G401 (cell line): ENCODE measurements at places on chromosomes 2 and 18. TPM values are rescaled to one million over a fixed set of nuclear protein-coding genes. Genes with fewer than 3 reads are reported as not detected.

- DNase-seq: no peak
Observed at GRCh38 chr2:216385478-216385877, 13.2 kb upstream of the MARCHF4 start.

The ZSWIM2 gene
- not detected in 2 replicates for total RNA-seq

DNA sequence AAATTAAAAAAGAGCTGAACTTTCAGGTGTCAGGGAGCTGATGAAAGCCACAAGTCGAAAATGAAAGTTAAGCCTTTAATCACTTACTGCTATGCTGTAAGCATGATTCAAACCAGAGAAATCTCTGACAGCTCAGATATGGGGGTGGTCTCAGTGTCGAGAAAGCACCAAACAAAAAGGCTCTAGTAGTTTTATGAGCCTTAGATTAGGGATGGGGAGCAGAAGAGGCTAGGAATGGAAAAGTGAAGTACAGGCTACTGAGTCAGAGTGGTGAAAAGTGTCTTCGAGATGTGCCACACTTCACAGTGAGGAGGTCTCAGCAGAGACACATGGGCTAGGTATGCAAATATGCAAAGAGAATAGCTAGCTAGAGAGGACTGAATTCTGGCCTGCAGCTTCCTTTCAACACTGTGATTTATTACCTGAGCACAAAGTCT, 482.2 kb downstream of the SPAG16 start:
- no peak for DNase-seq

DNA sequence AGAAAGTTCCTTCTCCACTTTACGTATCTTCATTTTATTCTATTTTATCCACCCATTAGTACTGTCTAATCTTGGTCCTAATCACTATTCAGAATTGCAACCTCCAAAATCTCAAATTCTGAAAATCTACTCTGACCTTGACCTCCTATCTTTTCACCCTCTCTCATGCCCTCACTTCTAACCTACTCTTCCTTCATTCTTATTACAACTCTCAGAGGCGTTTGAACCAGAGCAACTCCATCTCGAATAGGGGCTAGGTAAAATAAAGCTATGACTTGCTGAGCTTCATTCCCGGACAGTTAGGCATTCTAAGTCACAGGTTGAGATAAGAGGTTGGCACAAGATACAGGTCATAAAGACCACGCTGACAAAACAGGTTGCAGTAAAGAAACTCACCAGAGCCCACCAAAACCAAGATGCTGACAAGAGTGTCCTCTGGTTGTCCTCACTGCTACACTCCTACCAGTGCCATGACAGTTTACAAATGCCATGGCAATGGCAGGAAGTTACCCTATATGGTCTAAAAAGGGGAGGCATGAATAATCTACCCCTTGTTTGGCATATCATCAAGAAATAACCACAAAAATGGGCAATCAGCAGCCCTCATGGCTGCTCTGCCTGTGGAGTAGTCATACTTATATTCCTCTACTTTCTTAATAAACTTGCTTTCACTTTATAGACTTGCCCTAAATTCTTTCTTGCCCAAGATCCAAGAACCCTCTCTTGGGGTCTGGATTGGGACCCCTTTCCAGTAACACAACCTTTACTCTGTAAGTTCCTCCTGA, 11.4 kb downstream of the CCDC88A start:
- DNase-seq: no peak

GRCh38 chr2:24238158-24238557, 63.3 kb downstream of the FAM228A start:
- no peak for DNase-seq

DNA sequence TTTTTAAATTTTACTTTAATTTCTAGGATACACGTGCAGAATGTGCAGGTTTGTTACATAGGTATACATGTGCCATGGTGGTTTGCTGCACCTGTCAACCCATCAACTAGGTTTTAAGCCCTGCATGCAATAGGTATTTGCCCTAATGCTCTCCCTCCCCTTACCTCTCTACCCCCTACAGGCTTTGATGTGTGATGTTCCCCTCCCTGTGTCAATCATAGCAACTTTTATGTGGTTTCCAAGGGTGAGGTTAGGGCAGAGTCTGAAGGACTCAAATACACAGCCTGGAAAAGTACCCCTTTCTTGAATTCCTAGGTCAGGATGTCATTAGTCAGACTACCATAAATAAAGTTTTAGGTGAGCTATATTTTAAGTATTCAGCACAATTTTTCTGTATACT, 31.1 kb upstream of the MYT1L start:
- DNase-seq: no peak

DNA sequence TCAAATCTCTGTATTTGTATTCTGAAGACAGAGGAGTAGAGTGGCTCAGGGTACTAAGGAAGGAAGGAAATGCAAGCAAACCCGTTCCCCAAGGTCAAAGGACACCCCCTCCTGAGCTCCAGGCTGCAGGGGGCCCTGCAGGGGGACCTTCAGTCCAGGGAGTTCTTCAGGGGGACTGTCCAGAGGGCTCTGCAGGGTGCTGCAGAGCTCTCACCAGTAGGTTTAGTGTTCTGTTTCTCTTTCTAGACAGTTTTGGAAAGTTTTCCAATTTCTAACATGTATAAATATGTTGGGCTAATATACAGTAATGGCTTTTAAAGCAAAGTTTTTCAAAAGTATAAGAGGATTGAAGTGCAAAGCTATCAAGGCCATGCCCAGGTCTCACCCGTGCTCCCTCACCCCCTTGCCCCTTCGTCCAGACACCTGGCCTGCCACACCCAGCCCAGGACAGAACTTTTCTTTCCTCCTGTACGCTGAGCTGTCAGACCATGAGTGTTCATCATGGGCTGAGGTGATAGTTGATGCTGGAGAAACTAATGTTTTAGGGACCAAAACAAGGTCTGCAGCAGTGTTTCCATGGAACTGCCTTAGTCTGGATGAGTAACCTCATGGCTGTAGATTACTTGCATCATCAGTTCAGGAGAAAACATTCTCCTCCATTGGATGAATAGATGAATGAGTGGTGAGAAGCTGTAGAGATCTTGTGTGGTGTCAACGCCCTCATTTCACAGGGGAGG, 134.2 kb downstream of the GLI2 start:
- no peak for DNase-seq

DNA sequence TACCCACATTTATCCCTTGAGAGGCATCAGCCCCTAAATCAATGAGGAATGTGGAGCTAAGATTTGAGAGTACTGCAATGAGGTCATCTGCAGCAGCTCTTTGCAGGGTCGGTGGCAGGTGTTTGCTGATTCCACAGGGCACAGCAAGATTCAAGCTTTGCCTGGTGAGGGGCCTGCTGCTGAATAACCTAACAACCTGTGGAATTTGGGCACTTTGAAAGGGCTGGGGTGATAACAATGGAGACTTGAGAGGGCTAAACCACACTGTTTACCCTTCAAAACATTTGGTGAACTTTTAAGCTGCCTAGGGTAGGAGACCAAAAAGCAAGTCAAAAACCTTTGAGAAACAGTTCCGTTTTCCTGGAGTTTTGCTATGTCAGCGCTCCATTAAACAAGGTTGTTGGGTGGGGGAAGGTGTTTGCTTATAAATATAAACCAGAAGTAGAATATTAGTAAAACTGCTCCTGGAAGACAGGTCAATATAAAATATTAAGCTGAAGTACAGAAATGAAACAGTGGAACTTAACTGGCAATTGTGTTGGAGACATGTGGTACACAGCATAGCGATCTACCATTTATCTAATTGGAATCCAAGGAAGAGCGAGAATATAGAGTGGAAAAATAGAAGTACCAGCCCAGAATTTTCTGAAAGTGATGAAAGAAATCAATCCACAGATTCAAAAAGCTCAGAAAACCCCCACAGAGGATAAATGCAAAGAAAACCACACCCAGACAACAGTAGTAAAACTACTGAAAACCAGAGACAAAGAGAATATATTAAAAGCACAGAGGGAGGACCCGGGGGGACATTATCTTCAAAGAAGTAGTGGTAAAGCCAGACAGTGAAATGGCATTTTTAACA, 15.7 kb downstream of the COPS8 start:
- no peak for DNase-seq

DNA sequence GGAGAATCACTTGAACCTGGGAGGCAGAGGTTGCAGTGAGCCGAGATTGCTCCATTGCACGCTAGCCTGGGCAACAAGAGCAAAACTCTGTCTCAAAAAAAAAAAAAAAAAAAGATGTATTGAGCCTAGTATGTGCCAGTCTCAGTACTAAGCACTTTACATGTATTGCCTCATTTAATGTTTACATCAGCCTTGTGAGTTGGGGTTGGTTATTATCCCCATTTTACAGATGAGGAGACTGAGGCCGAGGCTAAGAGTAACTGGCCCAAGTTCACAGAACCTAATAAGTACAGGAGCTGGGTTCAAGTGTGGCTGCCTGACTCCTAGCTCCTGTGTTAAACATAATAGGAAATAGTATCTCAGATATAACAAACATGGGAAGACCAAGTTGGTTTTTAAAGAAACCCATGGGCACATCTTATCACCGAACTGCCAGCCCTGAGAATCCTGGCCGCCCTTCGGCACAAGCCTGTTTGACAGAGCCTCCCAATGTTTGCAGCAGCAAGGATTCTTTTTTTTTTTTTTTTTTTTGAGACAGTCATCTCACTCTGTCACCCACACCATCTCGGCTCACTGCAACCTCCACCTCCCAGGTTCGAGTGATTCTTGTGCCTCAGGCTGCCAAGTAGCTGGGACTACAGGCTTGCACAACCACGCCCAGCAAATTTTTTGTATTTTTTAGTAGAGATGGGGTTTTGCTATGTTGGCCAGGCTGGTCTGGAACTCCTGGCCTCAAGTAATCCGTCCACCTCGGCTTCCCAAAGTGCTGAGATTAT, 24.2 kb upstream of the GMPPA start:
- DNase-seq: no peak

The PFN4 gene
- not detected in 2 replicates for total RNA-seq

The PAX3 gene
- total RNA-seq: not detected in 2 replicates

- DNase-seq: no peak
Observed at GRCh38 chr18:22567794-22568193, 150.1 kb upstream of the CTAGE1 start.

GRCh38 chr2:208062113-208062512, 36.8 kb upstream of the PLEKHM3 start:
- DNase-seq: peak; percentile 44

GRCh38 chr2:3316456-3317276, 61.0 kb downstream of the EIPR1 start:
- no peak for DNase-seq

The GREB1 gene
- total RNA-seq: 7.9 and 14.7 TPM in 2 replicates

GRCh38 chr18:8175501-8176061, 433.7 kb upstream of the RAB12 start:
- no peak for DNase-seq

DNA sequence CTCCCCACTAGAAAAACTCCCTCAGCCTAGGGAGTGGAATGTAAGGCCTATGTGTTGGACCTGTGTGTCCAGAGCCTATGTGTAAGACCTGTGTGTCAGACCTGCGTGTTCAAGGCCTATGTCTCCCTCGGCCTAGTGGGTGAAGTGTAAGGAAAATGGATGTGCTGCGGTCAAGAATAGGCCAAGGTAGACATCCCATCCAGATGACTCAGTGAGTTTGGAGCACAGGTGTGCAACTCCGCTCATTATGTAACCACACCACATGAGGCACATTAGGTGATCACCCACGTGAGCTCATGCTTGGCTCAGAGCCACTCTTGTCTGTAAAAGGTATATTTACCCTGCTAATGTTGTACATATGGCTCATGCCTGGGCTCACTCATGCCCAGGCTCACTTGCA, 565.3 kb upstream of the CRIM1 start:
- DNase-seq: no peak

GRCh38 chr2:1162768-1163584, 212.3 kb downstream of the SNTG2 start:
- no peak for DNase-seq

DNA sequence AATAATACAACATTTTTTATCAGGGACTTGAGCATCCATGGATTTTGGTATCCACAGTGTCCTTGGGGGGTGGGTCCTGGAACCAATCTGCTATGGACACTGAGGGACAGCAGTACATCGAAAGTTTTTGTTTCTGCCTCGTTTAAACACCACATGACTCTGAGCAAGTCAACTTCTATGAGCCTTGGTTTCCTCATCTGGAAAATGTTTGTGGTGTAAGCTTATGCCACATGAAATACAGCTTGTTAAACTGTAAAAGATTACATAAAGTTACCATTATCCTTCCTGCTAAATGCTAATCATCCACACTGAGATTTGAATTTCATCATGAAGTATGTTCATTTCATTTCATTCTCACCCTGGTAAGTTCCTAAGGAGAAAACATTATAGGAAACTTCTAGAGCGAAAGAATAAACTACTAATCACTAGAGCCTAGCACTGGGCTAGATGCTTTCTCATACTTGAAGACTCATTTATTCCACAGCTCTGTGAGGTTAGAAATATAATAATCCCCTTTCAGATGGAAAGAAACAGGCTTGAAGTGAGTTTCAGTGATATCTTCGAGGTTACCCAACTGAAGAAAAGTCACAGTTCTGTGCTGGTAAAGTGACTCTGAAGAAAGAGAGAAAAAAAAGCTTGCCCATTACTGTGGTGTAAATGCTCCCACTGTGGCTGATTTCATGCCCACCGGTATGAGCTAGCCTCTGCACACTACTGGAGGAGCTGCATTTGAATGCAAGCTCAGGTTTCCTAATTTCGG, 29.2 kb downstream of the MCFD2 start:
- no peak for DNase-seq

GRCh38 chr2:158745866-158746382, 49.2 kb upstream of the DAPL1 start:
- no peak for DNase-seq

DNA sequence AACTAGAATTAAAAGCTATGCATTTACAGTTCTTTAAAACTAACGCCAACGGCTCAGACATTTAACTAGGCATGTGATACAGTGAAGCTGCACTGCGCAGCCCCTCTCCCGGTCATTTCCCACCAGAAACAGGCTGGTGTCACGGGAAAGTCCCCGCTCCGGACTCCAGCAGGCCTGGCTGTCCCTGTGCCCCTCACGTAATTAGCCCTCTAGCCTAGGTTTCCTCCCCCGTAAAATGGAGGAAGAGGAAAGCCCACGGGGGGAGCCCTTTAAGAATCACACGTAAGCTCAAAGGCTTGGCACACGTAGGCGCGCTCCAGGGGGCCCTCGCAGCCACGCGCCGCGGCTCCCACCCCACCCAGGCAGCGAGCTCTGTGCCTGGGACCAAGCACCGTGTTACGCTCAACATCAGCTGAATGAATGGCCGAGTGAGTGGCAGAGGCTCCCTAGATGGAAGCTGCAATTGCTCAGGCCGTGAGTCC, 48.0 kb downstream of the KCNIP3 start:
- DNase-seq: no peak

The SULT1C4 gene
- not detected in 2 replicates for total RNA-seq

DNA sequence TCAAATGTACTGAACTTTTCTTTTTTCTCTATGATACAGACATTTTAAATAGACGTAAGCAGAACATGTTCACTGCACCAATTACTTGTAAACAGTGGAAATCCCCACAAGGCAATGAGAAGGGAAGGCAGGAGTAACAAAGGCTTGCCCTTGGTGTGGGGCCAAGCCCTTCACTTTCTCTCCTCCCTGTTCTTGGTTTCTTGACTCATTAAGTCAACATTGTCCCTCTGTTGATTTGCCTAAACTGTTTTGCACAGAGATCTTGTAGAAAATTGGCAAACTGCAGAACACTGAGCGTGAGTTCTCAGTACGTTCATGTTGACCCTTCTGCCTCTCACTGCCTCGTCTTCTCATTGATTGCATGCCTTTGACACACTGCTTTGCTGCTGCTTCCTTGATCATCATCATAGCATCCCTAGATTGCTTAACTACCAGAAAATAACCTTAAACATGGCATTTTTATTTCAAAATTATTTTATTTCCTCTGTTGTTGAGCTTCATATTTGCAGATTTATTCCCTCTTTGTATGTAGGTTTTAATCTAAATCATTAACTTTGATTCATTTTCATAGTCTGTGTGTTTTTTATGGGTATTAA, 257.7 kb downstream of the PTGR3 start:
- no peak for DNase-seq
